Stimulated activated CD4-positive, alpha-beta T cell treated with anti-CD3 and anti-CD28 coated beads, Interleukin-1b, Interleukin-23, amount 100 ng/mL, for 1 hour (primary cell): ENCODE measurements at places on chromosomes 16 and 17.

DNA sequence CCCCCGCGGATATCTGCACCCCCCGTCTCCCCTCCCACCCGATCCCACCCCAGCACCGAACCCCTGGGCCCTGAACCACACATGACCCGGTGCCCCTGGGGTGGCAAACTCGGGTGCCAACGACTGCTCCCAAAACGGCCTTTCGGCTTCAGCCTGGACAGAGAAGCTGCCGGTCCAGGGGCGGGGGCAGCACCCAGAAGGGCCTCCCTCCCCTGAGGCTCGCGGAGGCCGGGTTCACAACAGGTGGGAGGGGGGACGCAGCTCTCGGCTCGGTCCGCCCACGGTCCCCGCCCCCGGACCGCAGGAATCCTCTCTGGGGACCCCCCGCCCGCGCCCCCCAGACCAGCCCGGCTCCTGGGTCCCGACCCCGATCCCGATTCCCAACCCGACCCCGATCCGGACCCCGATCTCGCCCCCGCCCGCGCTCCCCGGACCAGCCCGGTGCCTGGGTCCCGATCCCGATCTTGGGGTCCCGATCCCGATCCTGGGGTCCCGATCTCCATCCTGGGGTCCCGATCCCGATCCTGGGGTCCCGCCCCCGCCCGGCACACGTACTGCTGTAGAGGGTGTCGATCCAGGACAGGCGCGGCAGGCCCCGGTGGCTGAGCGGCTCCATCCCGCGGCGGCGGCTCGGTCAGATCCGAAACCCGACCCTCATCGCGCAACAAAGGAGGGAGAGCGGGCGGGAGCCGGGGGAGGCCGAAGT, 516 bp downstream of the ABR start:
- no peak for DNase-seq

DNA sequence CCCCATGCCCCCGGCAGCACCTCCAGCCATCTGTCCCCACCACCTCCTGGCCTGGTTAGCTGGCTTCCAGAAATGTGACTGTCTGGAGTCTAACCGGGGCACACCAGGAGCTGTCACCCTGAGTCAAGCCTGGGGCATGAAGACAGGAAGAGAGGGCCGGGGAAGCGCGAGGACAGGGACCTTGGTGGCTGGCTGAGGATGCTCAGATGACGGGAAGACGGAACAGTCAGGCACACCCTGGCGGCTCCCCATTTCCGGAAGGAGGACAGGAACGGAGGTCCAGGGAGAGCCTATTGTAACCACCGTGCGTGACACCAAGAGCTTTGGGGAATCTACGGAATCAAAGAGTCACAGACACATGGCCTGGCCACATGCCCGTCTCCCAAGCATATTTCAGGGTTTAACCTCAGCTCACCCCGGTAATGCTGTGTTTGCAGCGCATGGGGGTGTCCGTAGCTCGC, 51.7 kb downstream of the SDK2 start:
- no peak for DNase-seq

DNA sequence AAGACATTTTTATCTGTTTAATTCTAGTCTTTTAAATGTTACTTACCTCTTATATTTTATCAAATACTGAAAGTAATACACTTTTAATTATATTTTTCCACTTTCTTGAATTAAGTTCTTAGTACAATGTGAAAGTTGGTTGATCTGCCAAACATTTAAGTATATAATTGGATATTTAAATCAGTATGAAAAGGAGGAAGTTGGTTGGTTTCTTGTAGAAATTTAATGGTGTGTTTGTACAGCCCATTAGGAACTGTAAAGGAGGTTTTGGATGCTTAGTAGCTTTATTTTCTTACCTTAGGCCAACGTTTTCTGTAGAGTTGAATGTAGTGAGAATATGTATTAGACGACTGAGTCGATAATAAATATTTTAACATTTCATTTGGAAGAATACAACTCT, 5.4 kb downstream of the NFATC3 start:
- no peak for DNase-seq

- DNase-seq: no peak
Observed at GRCh38 chr16:79587296-79587695, 13.2 kb downstream of the MAF start.

- DNase-seq: no peak
Observed at GRCh38 chr17:34565713-34566112, 13.7 kb upstream of the TMEM132E start.

DNA sequence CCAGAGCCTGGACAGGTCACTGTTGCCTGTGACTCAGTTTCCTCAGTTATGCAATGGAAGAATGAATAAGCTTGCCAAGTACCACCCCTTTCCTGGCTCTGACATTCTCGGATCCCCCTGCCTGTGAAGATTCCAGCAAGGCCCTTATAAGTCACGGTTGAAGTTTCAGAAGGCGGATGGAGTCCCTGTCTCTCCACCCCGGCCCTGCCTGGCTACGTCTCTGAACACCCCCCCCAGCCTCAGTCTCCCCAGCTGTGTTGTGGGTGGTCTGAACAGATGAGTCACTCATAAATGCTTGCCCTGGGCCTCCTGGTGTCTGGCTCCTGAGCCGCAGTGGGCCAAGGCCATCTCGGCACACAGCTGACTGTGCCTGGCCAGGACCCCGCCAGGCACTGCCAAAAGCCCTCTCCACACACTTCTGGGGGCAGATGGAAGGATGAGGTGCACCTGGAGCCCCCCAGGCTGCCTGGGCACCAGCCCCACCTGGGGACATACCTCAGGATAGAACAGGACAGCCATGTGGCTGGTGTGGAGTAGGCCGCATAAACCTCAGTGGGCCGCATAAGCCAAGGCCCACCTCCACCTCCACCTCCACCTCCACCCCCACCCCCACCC, 15.4 kb downstream of the VASN start:
- no peak for DNase-seq

GRCh38 chr16:58882292-58882691, 148.2 kb upstream of the GOT2 start:
- DNase-seq: no peak

- no peak for DNase-seq
Observed at GRCh38 chr16:77408607-77409006, 26.2 kb downstream of the ADAMTS18 start.

- DNase-seq: no peak
Observed at GRCh38 chr16:30493941-30494488, 21.5 kb downstream of the ITGAL start.

DNA sequence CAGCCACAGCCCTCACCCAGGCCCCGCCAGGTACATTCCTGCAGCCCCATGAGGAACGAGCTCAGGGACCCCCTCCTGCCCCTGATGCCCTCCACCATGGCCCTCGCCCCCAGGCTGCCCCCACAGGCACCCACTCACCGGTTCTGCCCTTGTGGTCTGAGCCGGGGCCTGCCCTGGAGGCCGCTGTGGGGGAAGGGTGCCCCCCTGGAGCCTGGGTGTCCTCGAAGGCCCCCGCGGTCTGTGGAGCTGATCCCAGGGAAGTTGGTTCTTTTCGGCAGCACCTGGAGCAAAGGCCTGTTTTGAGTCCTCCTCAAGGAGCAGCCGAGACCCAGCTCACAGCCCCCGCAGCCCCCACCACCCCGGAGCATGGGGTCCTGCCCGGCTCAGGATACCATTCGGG, 2.4 kb downstream of the PABPN1L start:
- DNase-seq: no peak

DNA sequence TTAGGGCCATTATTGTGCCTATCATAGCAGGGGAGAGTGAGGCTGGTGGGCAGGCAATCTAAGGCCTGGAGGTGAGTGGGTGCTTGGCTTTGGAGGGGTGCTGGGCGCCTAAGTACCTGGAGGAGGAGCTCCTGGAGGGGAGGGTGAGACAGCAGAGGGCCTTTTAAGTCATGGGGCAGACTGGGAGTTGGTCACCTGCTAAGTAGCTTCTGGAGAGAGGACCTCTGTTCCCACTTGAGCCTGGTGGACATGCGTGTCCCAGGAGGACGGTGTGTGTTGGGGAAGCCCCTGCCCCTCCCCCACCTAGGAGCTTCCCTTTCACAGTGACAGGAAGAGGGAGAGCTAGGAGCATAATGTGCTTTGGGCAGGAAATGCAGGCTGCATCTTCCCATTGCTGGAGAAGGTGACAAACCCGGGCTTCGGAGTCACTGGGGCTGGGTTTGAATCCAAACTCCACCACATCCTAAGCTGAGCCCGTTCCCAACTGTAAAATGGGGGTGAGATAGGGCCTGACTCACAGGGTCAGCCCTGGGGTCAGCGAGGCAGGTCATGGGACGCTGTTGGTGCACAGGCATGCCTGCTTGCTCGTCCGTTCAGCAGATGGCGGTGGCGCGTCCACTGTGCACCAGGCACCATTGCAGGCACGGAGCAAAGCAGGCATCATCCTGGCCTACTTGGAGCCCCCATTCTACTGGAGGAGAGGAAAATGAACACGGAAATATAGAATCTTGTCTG, 37.9 kb downstream of the CMIP start:
- DNase-seq: no peak

GRCh38 chr17:12665263-12666210, at the start of gene MYOCD:
Gene MYOCD, plus strand, starts transcription at chr17:12665890. Its CDS starts 299 bp downstream, at chr17:12666189.
- no peak for DNase-seq

DNA sequence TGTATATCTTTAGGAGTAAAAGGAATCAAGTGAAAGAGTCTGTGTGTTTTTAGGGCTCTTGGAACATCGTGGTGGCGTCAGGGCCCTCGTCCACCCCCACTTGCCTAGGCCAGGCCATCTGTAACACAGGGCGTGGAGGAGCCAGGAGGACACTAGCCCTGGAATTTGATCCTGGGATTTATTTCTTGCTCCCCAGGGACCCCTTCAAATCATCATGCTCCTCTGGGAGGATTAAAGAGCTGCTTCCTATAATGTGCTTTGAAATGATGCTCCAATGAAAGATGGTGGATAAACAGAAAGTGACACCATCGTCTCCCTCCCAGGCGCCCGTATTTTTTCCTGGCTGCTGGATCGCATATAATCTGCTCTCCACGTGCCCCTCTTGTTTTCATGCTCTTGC, 113.3 kb downstream of the AATF start:
- DNase-seq: no peak

GRCh38 chr16:83882163-83882885, 16.6 kb upstream of the MLYCD start:
- DNase-seq: no peak

- DNase-seq: no peak
Observed at GRCh38 chr17:21512307-21513011, 136.3 kb downstream of the KCNJ12 start.

DNA sequence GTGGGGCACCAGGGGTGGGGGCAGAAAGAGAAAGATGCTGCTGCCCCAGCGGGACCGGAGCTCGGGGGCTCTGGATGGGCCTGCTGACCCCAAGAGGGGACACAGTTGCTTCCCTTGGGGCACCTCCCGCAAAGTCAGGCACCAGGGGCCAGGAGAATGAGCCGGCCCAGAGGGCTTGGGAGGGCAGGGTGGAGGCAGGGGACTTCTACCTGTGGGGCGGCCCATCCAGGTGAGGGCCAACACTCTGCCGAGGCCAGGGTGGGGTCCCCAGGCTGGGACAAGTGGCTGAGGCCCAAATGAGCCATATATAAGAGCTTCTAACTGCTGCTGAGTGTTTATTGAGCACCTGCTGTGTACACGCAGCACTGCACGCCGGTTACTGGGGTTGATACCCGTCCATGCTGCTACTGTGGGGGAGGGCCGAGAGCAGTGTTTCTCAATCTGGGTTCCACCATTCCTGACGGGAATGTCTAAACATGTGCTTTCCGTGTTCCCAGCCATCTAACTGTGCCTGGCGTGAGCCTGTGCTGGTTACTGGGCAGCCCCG, 211.7 kb upstream of the GSE1 start:
- DNase-seq: no peak

DNA sequence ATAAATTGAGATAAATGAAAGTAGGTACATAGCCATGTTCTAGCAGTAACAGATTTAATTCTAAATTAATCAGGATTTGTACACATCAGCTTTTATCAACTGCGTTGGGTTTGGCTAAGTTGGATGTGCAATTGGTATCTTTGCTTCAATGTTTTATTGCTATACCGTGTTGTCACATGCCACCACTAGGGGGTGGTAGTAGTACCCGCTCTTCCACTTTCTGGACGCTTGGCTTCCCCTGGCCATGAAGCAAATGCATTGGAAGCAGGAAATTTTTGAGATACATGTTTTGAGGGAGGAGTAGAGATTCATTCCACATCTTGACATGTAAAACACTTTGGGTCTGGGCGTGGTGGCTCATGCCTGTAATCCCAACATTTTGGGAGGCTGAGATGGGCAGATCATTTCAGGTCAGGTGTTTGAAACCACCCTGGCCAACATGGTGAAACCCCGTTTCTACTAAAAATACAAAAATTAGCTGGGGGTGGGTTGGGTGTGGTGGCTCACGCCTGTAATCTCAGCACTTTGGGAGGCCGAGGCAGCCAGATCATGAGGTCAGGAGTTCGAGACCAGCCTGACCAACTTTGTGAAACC, 58.6 kb downstream of the EMP2 start:
- peak; percentile 19 for DNase-seq

- no peak for DNase-seq
Observed at GRCh38 chr17:5897275-5897911, 172.8 kb upstream of the WSCD1 start.

DNA sequence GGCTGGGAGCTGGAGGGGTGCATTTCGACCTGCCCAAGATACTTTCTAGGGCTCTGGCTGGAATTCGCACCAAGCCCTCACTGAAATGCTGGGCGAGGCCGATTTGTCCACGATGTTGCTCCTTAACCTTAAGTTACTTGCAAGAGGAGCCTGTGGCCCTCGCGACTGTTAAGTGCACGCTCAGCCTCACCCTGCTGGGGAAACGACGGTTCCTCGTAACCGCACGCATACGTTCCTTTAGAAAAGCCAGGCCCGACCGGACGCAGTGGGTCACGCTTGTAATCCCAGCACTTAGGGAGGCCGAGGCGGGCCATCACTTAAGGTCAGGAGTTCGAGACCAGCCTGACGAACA, 607 bp upstream of the NCOR1 start:
- no peak for DNase-seq

- no peak for DNase-seq
Observed at GRCh38 chr17:42508426-42509165, 27.4 kb upstream of the NAGLU start.

DNA sequence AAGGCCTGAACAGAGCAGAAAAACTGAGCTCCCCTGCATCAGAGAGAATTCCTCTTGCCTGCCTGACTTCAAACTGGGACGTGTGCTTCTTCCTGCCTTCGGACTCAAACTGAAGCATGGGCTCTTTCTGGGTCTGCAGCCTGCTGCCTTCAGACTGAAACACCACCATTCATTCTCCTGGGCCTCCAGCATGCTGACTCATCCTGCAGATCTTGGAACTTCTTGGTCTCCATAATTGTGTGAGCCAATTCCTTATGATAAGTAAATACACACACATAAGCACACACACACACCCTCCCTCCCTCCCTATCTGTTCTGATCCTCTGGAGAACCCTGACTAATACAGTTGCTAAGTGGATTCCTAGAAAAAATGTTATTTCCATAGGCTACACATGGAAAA, 874.3 kb upstream of the EEF2KMT start:
- no peak for DNase-seq
